Keratinocyte (primary cell): ENCODE measurements at places on chromosomes 16 and 17. TPM values are rescaled to one million over a fixed set of nuclear protein-coding genes. Genes with fewer than 3 reads are reported as not detected.

GRCh38 chr17:72185564-72185963 is 64.7 kb downstream of the SOX9 start:
- no peak for DNase-seq

DNA sequence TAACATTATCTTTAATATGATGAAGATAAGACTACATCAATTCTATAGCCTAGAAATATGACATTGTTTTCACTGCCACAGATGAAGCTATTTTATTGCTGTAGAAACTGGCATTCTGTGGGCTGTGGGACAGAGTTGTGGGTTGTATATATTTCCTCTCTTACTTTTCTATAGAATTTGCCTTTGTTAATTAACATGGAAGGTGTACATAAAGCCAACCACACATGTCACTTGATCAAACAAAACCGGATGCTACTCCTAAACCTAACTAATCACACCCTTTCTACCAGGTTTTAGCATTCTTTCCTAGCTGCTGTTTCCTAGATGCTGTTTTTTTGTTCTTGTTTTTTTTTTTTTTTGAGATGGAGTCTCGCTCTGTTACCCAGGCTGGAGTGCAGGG is 81.2 kb upstream of the ATP2A3 start:
- DNase-seq: no peak

- DNase-seq: no peak
These were observed 4.5 kb downstream of the TMEM235 start for GRCh38 chr17:78235885-78236284.

- no peak for DNase-seq
These were observed 150.3 kb downstream of the ASIC2 start for GRCh38 chr17:33142705-33143299.

DNA sequence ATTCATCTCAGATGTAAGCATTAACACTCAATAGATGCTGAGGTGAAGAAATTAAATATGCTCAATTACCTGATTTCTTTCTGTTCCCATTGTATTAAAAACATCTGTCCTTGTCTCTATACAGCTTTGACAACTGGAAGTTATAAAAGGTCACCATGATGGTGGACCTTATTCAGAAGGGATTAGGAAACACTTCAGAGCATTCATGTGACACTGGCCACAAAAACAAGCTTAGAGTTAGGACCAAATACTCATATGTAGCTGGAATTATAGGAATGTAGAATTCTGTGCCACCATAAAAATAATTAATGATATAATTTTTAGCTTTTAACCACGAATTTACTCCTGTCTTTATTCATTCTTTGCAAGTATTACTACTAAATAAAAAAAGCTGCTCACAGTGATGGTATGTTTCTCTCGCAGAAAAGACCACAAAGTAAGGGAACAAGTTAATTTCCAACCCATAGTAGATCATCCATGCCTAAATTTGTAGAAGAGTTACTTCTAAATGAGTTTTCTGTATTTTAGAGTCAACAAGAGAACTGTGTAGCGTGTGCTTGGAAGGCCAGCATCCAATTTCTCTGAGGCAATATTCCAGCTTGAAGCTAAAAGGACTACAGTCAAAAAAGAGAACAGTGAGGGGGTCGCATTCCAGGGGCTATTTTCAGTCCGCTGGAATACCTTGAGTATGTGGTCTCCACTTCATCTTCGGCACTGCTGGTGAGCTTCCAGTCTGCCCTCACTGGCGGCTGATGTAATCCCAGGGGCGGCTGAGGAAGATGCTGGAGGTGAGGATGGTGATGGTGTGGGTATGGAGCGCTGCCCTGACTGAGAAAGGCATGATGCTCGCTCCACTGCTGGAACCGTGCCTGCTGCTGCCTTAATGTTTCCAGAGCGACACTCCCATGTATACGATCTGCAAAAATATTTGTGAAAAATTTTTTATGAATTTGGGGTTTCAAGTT is 63.7 kb downstream of the CACNG1 start:
- no peak for DNase-seq

GRCh38 chr17:34556931-34557330 is 22.5 kb upstream of the TMEM132E start:
- no peak for DNase-seq

GRCh38 chr16:15435216-15435864 is 952 bp downstream of the BMERB1 start:
- DNase-seq: no peak

DNA sequence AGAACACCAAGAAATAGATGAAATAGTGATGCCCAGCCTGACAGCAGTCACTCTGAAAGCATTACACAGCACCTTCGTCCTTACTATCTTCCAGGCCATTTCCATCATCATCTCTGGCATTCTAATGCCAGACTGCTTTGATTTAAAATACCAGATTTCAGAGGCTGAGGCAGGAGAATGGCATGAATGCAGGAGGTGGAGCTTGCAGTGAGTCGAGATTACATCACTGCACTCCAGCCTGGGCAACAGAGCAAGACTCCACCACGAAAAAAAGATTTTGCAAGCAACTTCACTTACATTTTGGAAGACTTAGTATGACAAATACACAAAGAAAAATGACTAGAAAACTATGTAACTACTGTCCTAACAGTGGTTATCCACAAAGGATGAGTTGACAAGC is 244.0 kb downstream of the CPPED1 start:
- no peak for DNase-seq

DNA sequence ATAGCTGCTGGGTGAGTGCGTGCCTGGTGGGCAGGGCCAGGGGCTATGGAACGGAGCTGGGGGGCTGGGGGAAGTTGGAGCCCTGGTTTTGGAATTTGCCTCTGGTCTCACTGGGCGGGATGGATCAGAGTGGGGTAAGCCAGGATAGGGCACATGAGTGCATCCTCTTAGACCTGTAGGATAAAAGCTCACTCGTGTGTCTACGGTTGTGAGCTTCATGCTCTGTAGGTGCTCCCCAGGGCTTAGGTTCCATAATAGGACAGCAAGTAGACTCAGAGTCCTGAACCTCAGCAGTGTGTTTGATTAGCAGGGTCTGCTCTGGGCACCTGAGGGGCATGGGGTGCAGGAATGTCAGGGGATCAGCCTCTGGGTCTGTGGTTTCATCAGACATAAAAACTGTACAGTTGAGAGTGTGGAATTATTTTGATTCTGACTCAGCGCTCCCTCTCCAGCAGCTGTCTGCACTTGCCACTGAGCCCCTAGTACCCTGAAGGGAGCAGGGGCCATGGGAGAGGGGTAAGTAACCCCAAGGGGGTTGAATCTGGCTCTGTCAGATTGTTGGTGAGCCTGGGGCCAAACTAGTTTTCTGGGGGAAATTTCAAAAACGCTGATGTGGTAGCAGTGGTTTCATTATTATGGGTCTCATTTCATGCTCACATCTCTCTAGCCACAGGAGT is 84.2 kb upstream of the LGALS9 start:
- DNase-seq: no peak

- DNase-seq: no peak
These were observed 68.9 kb downstream of the ABCC6 start for GRCh38 chr16:16154281-16154951.

- DNase-seq: no peak
These were observed 18.8 kb downstream of the IL34 start for GRCh38 chr16:70665113-70665694.

GRCh38 chr16:82732461-82732860 is 105.7 kb downstream of the CDH13 start:
- no peak for DNase-seq

GRCh38 chr17:49031965-49032928 is 35.1 kb downstream of the IGF2BP1 start:
- peak; percentile 33 for DNase-seq

DNA sequence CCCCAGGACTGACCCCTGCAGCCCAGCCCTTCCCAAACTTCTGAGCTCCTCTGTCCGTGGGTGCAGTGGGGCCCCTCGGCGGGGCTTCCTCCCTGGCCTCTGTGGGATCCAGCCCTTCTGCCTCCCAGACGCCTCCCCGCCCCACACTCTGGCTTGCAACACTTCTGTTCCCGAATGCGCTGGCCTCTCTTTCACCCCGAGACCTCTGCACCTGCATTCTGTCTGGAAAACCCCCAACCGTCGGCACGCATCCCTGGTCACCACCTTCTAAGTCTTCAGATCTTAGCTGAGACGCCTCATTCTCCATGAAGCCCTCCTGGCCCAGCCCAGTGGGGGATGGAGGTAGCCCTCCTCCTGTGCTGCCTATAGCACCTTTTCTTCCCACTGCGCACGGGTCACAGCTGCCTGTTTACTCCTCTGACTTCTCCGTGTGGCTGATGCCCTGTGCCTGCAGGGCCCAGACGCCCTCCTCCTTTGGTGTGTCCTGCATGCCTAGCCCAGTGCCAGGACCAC is 26.4 kb downstream of the TMEM235 start:
- no peak for DNase-seq

GRCh38 chr17:14072881-14073280 is 3.6 kb downstream of the COX10 start:
- no peak for DNase-seq

GRCh38 chr16:86735727-86736126 is 157.4 kb downstream of the FOXL1 start:
- DNase-seq: no peak

- DNase-seq: no peak
These were observed 22.2 kb downstream of the CLTC start for GRCh38 chr17:59641799-59642484.

GRCh38 chr16:27401768-27402568 is at the start of gene IL21R:
Gene IL21R (plus strand): TSS chr16:27402174. CDS start chr16:27430072, 27,898 bp downstream.
- DNase-seq: no peak

GRCh38 chr17:21113049-21113690 is 13.6 kb upstream of the DHRS7B start:
- no peak for DNase-seq

DNA sequence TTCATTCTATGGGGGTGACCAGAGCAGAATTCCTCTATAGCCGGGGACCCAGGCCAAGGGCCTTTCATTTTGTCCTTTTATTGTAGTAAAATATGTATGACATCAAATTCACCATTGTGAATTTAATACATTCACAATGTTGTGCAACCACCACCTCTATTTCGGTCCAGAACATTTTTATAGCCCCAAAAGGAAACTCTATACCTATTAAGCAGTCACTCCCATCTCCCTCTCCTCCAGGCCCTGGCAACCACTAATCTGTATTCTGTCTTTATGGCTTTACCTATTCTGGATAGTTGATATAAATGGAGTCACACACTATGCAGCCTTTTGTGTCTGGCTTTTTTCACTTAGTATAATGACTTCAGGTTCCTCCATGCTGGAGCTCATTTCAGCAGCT is 9.7 kb upstream of the TNS4 start:
- DNase-seq: no peak

DNA sequence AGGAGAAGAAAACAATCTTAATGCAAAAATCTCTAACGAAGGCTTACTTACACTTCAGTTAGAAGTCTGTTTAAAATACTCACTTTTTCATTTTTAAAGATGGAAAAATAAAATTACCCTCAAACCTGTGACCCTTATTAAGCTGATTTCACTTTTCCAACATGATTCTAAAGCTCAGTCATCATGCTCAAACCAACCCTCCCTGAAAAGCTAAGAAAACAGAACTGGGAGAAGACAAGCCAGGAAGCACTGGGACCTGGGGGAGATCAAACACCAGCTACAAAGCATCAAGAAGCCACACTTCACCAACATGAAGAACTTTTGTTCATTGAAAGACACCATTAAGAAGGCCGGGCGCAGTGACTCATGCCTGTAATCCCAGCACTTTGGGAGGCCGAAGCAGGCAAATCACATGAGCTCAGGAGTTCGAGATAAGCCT is 88.8 kb downstream of the LITAF start:
- no peak for DNase-seq

DNA sequence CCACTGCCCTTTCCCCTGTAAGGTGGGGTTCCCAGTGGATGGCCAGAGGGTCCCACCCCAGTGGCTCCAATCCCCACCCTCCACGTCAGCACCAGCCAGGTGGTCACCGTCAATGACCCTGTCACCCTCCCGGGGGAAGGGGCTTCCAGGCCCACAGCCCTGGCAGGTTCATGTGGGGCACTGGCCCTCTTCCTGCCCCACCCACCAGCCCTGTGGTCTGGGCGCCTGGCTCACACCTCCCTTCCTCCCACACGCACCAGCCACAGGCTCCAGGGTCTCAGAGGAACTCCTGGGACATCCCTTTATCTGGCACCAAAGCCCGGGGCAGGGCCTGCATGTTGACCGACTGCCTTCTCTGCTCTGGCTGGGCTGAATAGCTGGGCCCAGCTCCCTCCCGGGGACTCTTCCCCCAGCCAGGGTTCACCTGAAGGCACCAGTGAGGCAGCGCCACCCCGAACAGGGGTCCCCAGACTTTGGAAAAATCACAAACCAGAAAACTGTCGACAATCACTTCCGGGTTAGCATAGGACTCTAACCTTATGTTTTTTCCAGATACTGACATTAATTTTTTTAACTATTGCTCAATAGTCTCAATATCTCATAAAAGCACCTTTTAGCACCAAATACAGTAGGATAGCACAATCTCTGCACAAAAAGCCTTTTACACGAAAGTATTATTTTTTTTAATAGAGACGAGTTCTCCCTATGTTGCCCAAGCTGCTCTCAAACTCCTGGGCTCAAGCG is 21.9 kb upstream of the ZC3H18 start:
- no peak for DNase-seq

DNA sequence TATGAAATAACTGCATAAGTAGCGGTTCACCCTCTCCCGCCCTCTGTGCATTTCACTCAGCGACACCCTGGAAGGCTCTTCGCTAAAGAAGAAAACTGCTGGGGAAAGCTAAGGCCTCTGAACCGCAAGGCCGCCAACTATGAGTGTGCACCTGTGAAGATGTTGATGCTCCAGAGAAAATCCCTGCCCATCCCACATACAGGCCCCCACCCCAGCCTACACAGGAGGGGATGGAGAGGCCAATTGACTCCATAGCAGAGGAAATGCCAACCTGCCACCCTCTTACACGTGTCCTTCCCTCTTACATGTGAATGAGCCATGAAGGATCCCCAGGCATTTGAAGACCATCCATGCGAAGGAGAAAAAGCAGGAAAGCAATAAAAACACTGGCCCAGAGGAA is 104.8 kb downstream of the MGAT5B start:
- DNase-seq: no peak

GRCh38 chr16:66610111-66610820 is 5.8 kb downstream of the CMTM3 start:
- DNase-seq: no peak

DNA sequence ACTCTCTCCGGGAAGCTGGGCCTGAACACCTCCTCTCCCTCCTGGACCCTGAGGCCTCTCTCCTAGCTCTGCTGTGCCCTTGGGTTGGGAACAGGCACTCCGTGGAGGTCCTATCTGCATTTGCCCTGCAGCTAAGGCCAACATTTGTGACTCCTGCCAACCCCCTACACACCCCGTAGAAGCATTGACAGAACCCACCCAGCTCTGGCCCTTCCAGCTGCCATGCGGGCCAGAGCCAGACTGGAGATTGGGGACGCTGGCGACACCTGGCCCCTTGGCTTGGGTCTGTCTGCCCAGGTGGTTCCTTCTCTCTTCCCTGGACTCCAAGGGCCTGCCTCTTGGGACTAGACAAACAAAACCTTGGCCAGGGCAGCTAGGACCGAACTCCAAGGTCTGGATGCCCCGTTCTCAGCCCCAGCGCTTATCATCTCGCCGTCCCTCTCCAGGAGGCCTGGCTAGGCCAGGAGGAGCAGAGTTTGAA is 644 bp upstream of the RHBDF2 start:
- DNase-seq: no peak

The SLC25A39 gene
- polyA plus RNA-seq: 108 to 170 TPM (median 149 TPM) in 3 replicates

The PRPSAP2 gene
- polyA plus RNA-seq: 26.3 to 39.1 TPM (median 27.2 TPM) in 3 replicates

The DRC3 gene
- 0.42 to 0.80 TPM (median 0.69 TPM) in 3 replicates for polyA plus RNA-seq

The FOXN1 gene
- polyA plus RNA-seq: 0.01 to 0.66 TPM (median 0.29 TPM) in 3 replicates

The C16orf54 gene
- polyA plus RNA-seq: not detected in 3 replicates

The PPP1R1B gene
- 0.14 to 0.35 TPM (median 0.18 TPM) in 3 replicates for polyA plus RNA-seq

The SLC6A2 gene
- polyA plus RNA-seq: 0.10 to 0.97 TPM (median 0.20 TPM) in 3 replicates

The KRTAP9-4 gene
- polyA plus RNA-seq: not detected in 3 replicates

The INTS2 gene
- polyA plus RNA-seq: 7.9 to 10.4 TPM (median 8.2 TPM) in 3 replicates

The ESRP2 gene
- polyA plus RNA-seq: 34.8 to 53.9 TPM (median 39.2 TPM) in 3 replicates
